ENCODE measurements at places on chromosomes 7 and 10.
A peak's percentile ranks its signal among the peaks of the same experiment; 100 is the strongest.

- DNase-seq, result no peak
Measured at GRCh38 chr7:75055155-75055554, 18.4 kb downstream of the RCC1L start.

DNA sequence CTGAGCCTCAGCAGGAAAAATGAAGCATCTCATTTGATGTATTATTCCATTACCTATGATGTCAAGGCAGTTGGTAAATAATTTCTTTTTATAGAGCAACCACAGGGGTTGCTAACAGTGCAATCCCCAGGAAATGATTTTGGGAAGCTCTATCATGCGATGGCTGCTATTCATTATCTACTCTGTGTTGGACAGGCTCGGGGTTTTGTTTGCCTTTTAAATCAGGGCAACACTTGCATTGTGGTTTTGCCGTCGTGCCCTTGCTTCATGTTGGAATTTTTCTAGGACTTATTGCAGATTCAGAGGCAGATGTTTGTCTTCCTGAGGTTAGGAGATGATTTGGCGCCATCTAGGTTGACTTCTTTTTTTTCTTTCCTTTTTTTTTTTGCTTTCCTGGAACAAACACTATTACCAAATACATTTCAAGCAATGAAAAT, 128.4 kb downstream of the BICC1 start:
- DNase-seq, result no peak

GRCh38 chr10:132457328-132458070, 60.5 kb downstream of the PWWP2B start:
- DNase-seq, result no peak

DNA sequence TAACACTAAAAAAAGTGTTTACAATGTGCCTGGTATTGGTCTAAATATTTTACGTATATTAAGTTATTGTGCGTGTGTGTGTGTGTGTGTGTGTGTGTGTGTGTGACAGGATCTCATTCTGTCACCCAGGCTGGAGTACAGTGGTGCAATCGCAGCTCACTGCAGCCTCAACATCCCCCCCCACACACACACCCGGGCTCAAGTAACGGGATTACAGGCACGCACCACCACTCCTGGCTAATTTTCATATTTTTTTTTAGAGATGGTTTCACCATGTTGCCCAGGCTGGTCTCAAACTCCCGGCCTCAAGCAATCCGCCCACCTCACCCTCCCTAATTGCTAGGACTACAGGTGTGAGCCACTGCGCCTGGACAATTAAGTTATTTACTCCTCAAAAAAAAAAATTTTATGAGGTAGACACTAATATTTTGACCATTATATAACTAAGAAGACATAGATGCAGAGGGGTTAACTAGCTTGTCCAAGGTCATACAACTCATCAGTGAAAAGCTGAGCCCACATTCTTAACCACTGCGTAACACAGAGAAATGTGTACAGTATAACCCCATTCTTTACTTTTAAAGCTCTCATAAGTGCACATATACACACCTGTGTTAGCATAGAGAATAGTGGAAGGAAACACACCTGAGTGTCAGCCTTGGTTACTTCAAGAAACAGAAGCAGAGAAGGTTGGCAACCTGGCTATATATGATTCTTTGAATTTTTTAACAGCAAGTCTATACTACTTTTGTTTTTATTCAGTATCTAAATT, 35.0 kb downstream of the DNAJC12 start:
- DNase-seq, result no peak

DNA sequence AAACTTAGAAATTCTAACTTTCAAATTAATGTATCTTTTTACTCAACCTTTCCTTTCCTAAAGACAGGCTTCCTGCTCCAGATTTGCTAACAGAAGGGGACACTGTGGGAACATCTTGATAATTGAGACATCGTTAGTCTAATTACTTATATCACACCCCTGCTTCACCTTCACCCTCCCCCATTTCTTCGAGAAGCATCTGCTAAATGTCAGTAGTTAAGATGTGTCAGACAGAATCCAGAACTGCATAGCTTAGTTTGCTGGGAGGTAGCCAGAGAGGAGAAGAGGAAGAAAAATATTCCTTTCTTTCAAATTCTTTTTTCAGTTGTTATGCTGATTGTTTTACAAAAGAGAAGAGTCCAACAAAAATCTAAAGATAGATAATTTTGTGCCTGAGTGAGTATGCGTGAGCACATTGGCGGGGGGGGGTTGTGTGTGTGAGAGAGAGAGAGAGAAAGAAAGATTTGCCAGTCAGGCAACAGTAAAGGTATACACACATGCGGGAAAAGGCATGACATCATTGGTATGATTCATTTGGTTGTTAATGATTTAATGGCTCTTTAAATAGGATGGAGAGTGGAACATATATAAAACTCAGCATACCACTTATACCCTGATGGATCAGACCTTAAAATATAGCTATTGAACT, 192.4 kb downstream of the PTN start:
- DNase-seq, result no peak

DNA sequence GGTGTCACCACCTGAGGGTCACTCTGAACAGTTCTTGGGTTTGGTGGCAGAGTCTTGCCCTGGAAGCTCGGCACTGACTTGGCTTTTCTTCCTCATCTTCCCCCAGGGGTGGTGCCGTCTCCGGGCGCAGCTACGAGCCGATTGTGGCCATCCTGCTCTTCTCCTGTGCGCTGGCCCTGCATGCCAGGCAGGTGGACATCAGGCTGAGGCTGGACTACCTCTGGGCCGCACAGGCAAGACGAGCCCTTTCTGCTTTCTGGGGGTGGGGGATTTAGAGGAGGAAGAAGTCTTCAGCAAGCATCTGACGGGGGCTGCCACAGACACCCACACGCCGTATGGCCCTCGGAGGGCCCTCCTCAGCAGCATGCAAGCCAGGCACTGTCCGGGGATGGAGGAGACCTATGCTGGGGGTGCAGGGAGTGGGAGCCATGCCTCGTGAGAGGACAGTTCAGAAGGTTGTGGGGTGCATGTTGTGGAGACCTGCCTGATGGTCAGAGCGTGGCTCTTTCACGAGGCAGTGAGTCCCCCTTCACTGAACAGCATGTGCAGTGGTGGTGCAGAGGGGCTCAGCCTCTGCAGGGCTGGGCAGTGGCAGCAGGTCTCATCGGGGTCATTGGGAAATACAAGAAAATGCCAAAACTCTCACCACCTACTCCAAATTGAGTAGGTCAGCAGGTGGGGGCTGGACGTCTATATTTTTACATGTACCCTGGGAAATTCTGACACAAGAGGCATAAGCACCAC, 112.4 kb downstream of the ADCY1 start:
- DNase-seq, result no peak

DNA sequence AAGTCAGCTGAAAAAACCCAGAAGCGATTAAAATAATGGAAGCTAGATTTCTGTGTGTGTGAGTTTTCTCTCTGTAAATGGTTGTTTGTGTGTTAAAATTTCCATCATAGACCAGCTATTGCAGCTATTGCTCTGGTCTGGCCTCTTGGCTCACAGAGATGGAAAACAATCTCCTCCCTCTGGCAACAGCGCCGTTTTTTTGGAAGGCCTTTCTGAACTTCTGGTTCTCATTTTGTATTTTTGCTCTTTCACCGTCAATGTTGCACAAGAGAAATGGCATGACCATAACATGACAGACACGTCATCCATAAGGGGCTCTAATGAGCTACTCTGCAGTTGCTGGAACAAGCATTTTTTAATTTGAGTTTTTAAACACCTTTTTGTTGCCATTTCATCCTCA, 91.0 kb downstream of the CUBN start:
- DNase-seq, result no peak

DNA sequence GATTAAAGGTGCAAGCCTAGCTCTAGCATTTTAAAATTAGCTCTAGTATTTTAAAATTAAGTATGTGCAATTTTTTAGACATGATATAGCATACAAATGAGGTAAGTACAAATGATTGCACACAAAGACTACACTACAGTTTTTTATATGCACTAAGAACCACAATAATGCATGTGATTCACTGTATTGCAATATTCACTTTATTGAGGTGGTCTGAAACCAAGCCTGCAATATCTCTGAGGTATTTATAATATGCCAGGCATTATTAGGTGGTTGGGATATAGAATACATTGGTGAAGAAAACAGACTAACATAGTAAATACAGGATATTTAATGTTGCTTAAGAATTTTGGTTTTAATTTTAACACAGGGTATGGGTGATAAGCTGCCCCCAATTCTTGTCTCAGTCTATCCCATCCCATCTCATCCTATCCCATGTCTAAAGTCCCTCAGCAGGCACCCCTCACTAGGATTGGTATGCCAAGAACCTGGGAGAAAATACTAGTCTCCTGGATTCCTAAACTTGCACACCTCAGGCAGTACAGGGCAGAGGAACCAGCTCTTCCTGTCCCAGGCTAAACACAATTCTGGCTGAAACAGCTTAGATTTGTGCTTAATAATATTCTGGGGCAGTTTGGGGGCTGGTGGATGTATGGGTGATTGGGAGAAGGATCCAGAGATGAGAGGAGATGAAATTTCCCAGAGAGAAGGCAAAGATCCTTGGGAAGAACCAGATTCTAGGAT, 90.4 kb downstream of the HIPK2 start:
- no peak for DNase-seq

DNA sequence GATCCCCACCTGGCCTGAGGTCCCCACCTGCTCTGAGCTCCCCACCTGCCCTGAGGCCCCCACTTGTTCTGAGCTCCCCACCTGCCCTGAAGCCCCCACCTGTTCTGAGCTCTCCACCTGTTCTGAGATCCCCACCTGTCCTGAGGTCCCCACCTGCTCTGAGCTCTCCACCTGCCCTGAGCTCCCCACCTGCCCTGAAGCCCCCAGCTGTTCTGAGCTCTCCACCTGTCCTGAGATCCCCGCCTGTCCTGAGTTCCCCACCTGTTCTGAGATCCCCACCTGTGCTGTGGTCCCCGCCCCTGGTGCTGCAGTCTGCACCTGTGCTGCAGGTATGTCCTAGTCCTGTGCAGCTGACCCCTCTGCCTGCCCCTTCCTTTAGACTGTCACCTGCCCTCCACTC, 561.6 kb downstream of the TCERG1L start:
- no peak for DNase-seq

- DNase-seq, result no peak
Measured at GRCh38 chr7:104878577-104878976, 135.4 kb upstream of the KMT2E start.

GRCh38 chr10:43264344-43264964, 2.4 kb downstream of the RASGEF1A start:
- DNase-seq, result no peak

DNA sequence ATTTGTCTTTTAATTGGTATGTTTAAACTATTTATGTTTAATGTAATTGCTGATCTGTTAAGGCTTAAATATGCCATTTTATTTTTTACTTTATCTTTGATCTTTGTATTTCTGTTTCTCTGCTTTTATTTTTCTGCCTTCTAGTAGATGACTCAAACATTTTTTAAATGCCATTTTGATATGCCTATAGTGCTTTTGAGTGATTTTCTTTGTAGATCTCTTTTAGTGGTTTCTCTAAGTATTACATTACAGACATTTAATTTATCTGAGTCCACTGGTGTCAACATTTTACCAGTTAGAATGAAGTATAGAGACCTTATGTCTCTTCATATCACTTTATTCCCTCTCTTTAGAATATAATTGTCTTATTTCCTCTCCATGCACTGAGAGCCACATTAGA, 32.7 kb downstream of the IL6 start:
- DNase-seq, result no peak

GRCh38 chr10:32337350-32337749, 9.6 kb downstream of the EPC1 start:
- DNase-seq, result no peak

- no peak for DNase-seq
Measured at GRCh38 chr10:5871596-5871995, 18.1 kb downstream of the ANKRD16 start.

- no peak for DNase-seq
Measured at GRCh38 chr10:7046615-7047014, 364.2 kb downstream of the SFMBT2 start.

- DNase-seq, result peak; percentile 3
Measured at GRCh38 chr7:10889266-10889898, 84.3 kb upstream of the PHF14 start.

GRCh38 chr10:102602272-102603045, 41.8 kb upstream of the TRIM8 start:
- no peak for DNase-seq

GRCh38 chr7:123755338-123755737, 6.5 kb upstream of the WASL start:
- DNase-seq, result no peak

DNA sequence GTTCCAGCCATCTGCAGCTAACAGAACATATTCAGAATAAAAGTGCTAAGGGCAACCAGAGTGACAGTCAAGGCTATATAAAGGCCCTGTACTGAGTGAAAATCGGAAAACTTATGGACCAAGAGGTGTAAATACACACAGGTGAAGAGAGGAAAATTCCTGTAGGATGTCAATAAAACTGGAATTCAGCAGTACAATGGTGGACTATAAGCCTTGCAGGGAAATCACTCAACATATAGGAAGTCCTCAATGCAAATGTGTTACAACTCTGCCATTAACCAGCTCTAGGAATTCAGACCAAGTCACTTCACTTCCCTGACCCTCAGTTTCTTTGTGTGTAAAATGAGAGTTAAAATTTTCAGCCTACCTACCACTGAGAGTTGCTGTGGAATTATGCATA, 7.7 kb downstream of the USP6NL start:
- no peak for DNase-seq

GRCh38 chr10:19209319-19209718, 160.7 kb downstream of the MALRD1 start:
- no peak for DNase-seq

DNA sequence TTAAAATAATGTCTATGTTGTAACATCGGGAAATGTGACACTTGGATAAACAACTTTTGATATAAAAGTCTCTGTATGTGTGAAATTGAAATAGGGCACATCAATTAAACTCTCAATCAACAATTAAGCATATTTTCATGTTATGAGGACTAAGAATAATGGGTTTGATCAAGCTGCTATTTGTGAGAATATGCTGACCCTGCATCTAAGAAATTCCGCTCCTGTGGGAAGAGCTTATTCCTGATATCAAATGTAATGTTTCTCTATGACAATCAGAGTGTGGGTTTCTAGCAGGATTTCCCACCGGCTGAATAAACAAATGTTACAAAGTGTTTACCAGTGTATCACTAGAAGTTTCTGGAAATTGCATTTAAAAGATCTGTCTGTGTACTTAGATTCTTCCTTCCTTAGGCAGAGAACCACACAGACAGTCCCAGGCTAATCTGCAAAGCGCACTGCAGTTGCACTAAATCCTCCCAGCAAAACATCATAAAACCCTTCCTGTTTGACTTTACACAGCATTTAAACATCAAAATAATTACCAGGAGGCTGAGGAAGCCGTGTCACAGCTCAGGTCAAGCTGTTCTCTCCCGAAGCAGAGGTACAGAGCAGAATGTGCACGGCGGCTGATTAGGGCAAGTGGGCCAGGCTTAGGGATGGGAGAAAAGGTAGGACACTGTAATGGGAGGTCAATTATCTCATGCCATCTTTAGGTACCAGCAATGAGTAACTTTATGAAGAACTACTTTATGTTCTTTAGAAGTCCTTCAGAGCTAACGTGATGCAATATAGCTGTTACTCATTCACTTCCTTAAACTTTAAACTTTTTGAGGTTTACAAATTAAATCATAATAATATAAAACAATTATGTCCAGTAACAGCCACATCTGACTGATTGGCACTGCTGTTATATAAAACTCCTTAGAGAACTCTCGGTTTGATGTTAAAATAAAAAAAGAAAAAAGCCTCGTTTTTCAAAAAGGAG, 109.1 kb upstream of the CTTNBP2 start:
- no peak for DNase-seq

GRCh38 chr10:96082153-96082552, 38.8 kb downstream of the CCNJ start:
- DNase-seq, result no peak
